ENCODE measurements at places on chromosomes 13 and 19.

GRCh38 chr13:48501705-48502104, 31.2 kb downstream of the RCBTB2 start:
- DNase-seq = peak; percentile 44

GRCh38 chr13:99982036-99982730, 599 bp downstream of the ZIC2 start:
- DNase-seq = peak; percentile 75

GRCh38 chr19:37594982-37595382, 306 bp downstream of the ZNF540 start:
- DNase-seq = no peak

DNA sequence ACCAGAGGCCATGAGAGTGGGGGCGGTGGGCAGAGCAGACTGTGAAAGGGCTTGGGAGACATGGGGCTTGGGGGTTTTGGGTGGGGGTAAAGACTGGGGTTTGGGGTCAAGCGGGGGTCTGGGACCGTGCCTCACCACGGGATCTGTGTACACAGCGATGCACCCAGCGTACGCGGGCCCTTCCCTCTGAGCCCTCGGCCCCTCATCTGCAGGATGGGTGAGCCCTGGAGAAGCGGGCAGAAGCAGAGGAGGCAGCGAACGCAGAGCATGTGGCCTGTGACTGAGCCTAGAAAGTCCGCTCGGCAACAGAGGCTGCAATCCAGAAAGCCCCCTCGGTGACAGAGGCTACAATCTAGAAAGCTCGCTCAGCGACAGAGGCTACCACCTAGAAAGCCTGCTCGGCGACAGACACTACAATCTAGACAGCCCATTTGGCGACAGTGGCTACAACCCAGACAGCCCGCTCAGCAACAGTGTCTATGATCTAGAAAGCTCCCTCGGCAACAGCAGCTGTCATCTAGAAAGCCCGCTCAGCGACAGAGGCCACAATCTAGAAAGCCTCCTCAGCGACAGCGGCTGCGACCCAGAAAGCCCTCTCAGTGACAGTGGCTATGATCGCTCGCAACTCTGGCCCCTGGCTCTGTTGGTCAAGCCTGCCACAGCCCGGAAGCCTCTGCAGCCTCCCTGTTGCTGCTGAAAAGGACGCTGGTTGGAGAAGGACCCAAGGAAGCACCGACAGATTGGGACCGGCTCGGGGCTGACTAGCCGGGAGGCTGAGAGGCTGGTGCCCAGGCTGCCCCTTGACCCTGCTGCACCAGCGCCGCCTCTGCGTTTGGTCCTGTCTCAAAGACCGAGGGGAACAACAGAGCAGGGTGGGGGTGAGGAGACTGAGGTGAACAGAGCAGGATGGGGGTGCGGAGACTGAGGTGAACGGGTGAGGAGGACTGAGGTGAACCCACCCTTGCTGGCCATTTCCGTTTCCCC, 68.6 kb downstream of the SPACA7 start:
- DNase-seq = no peak

GRCh38 chr13:27965740-27966640, 3.1 kb downstream of the CDX2 start:
- no peak for DNase-seq

DNA sequence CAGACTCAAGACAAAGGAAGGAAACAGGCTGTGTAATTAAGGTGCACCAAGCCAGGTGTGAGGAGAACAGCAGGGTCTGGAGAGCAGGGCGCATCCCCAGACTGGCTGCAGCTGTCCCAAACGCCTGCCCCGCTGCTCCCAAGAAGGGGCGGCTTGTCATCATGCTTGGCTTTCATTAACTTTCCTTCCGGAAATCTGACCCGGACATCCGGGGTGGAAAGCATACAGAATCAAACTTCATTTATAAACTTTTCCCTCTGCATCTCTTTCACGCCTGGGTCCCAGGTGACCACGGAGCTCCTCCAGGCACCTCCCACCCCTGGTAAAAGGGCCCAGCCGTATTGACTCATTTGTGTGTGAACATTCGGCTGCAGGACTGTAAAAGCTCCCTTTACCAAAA, 31.7 kb downstream of the TSHZ3 start:
- DNase-seq = no peak

- DNase-seq = no peak
Observed at GRCh38 chr13:32545083-32545482, 6.5 kb upstream of the N4BP2L2 start.

DNA sequence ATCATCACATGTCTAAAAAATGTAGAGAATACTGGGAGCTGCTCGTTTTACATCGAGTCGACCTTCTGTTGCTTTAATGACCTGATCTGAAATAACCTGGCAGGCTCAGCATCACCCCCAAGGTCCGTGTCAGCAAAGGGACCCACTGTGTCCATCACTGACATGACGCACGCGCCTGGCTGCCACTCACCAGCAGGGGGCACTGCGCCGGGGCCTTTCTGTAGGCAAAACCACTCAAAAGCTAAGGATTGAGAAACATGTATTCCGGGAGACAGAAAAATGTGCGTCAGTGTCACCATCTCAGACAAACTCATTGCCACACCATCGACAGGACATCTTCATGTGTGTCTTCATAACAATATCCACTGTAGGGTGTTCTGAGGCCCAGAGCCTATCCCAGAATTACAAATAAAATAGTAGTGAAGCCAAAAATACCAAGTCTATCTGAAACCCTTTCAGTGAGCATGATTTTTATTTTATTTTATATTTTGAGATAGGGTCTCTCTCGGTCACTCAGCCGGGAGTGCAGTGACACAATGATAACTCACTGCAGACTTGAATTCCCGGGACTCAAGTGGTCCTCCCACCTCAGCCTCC, 130.3 kb upstream of the LSM14A start:
- peak; percentile 46 for DNase-seq

- no peak for DNase-seq
Observed at GRCh38 chr13:40781717-40782116, 7.7 kb upstream of the SLC25A15 start.

- peak; percentile 40 for DNase-seq
Observed at GRCh38 chr13:102136735-102137296, 265.0 kb downstream of the FGF14 start.

GRCh38 chr19:3066482-3067049, 4.3 kb upstream of the TLE5 start:
- no peak for DNase-seq

GRCh38 chr19:38011426-38011825, 104.4 kb downstream of the SIPA1L3 start:
- no peak for DNase-seq

- no peak for DNase-seq
Observed at GRCh38 chr13:39016087-39016486, 21.8 kb downstream of the PROSER1 start.

DNA sequence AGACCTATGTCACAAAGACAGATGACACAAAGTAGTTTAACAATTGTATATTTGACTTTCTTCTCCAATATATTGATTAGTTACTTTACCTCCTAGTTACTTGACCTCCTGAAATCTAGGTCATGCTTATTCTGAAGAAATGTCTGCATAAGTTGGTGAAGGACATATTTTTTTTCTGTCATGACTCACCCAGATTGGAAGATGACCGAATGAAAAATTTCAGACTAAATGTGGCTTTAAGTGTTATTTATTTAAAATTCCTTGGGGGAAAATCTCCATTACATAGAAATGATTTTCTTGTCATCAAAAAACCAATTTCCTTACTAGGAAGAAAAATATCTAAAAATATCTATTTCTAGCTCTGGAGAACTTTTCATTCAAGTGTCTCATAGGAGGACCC, 217.1 kb downstream of the POSTN start:
- no peak for DNase-seq

DNA sequence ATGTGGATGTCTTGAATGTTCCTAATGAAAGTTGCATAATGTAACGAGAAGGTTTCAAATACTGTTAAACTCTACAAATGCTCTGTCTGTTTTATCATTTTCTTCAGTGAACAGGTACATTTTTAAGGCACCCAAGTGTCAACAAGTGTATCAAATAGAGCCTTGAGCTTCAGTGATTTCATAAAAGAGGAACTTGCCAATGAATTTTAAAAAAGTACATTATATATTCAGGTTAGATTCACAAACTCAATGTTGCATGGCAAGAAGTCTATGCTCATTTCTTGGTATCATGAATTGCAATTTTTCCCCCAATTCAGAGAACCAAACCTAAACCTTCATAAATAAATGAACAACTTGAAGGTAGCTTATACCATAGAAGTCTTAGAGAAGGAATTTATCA, 838.8 kb downstream of the PCDH9 start:
- no peak for DNase-seq

DNA sequence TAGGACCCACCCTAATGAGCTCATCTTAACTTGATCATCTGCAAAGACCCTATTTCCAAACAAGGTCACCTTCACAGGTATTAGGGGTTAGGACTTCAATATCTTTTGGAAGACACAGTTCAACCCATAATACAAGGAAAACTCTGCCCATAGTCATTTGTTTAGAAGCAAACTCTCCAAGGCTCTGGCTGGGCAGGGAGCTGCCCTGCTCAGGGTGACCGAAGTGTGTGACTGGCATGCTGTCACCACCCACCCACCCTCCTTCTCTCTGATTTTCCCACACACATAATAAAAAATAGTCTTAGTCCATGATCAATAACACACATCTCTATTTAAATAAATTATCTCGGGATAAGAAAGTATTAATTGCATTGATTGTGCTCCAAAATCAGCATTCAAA, 161.1 kb downstream of the KCTD15 start:
- no peak for DNase-seq

GRCh38 chr13:31674051-31674450, 65.3 kb upstream of the RXFP2 start:
- no peak for DNase-seq

DNA sequence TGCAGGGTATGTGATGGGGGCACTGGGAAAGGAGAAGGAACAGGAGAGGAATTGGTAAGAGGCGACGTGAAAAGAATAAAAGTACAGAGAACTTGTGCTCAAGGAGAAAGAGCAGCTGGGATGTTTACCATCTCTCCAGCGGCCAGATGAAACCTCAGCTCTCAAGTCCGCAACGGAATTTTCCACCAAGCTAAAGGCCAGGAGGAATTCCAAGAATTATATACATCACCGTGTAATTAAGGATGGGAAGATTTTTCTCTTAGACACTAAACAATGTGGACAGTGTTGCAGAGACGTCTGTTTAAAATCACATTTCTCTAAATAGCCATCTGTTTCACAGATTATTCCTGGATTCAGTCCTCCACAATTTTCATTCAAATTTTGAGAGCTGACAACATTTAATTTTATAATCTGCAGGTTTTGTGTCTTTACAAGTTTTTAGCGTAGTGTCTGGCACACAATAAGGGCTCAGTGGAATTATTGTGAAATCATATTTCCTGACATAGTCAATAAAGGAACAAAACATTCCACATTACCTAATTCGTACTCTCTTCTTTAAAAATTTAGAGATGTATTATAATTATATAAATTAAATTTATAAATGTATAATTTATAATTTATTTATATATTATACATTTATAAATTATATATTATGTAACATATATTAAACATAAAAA, 23.0 kb upstream of the USP29 start:
- DNase-seq = no peak

DNA sequence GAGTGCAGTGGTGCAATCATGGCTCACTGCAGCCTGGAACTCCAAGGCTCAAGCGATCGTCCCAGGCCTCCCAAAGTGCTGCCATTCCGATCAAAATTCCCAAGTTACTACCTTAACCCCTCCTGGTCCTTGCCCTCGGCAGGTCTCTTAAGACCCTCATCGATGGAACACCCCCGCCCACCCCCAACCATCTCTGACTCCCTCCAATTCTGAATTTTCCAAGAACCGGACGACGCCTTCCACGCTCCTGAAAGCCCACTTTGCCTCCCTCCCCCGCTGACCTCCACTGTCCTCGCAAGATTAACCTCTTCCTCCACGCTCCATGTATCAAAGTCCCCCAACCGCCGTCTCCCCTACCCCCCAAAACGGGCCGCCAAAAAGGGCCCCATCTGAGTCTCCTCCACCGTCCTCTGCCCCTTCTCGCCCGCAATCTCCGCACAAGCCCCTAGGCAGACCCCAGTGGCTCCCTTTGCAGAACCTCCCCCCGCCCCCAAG, 539 bp downstream of the DAPK3 start:
- DNase-seq = no peak

- no peak for DNase-seq
Observed at GRCh38 chr13:79477968-79478367, 3.0 kb upstream of the NDFIP2 start.

GRCh38 chr13:103430368-103430767, 364.2 kb upstream of the SLC10A2 start:
- no peak for DNase-seq

Data from astrocyte of the hippocampus (primary cell).